Colonic mucosa (tissue), 4 donors: ENCODE measurements at places on chromosomes 3 and 15. TPM values are rescaled to one million over a fixed set of nuclear protein-coding genes. Genes with fewer than 3 reads are reported as not detected.

Gene TAGLN3
- 1.8 TPM for total RNA-seq

Gene CCNB2
- total RNA-seq = 64.0 TPM

Gene CCDC80
- total RNA-seq = 36.6 TPM

Gene UBR1
- 21.4 TPM for total RNA-seq

Gene NSUN3
- 18.8 TPM for total RNA-seq

Gene SEMA5B
- 0.40 TPM for total RNA-seq

Gene C2CD4A
- total RNA-seq = 2.4 TPM

DNA sequence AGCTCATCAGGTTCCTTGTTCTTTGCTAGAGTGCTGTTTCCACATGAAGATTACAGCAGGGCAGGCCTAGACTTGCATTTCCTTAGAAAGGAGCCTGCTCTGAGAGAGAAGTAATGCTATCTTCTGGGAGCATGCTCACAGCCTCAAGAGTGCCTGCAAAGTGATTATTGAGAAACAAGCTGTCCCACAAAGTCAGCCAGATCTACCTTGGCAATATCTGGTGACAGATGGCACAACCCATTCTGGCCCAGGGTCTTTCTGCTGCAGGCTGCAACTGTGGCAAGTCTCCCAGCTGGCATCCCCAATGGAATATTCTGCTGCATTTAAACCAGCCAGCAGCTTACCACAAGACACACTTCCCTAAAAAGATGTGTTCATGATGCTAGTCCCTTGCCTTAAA, 29.3 kb downstream of the MTMR10 start:
- no peak for DNase-seq
- peaks cover 26% of the 10 kb centered on the region for H3K36me3 ChIP-seq
- H3K4me1 ChIP-seq = no peaks in the 10 kb centered on the region
- H3K27me3 ChIP-seq = no peaks in the 10 kb centered on the region

GRCh38 chr3:157979022-157979421, 127.2 kb downstream of the SHOX2 start:
- H3K27me3 ChIP-seq = no peaks in the 10 kb centered on the region
- no peak overlapping the region for H3K27ac ChIP-seq
- no peak for DNase-seq
- no peaks in the 10 kb centered on the region for H3K4me1 ChIP-seq
- H3K4me3 ChIP-seq = no peak overlapping the region

- no peaks in the 10 kb centered on the region for H3K27me3 ChIP-seq
- no peaks in the 10 kb centered on the region for H3K4me1 ChIP-seq
- H3K27ac ChIP-seq = no peak overlapping the region
- no peak overlapping the region for H3K4me3 ChIP-seq
Observed at GRCh38 chr3:42205800-42206514, 60.0 kb downstream of the CCK start.

DNA sequence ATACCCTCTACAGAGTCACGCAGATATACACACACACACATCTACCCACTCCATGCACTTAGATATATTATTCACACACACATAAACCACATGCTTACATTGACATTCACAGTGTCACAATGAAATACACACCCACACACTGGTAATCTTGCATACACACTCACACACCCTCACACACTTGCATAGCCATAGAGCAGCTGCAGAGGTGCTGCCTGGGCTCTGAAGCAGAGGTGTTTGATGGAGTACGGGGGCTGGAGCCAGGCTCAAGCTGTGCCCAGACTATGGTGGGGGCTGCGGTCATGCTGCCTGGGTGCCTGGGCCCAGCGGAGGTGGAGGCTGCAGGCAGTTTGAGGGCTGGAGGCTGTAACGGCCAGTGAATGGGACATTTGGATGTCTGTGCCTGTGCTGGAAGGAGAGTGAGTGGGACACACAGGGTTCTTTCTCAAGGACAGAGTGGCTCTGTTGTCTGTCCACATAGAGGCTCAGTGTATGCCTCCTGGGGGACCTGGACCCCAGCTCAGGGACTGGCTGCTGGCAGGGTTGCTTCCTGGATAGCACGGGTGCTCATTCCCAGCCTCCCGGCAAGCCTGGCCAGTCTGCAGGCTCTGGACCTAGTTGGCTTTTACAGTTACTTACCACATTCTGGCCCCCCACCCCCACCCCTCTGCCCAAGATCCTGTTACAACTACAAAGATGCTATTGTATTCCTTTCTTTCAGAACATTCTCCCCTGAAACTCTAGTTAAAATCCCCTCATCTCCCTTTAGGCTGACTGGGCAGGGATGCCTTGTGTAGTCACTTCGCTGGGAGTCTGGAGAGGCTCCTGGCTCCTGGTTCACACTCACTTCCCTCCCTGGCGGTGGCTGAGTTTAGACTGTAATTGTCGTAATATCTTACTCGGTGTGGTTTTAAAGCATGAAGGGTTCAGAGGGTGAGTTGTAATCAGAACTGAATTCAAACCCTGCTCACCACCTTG, 12.5 kb downstream of the GASK1A start:
- H3K36me3 ChIP-seq = no peaks in the 10 kb centered on the region
- DNase-seq = no peak
- no peak overlapping the region for H3K27ac ChIP-seq
- H3K4me1 ChIP-seq = no peaks in the 10 kb centered on the region

GRCh38 chr3:192171213-192171612, 556.1 kb downstream of the FGF12 start:
- H3K36me3 ChIP-seq = no peaks in the 10 kb centered on the region
- H3K4me3 ChIP-seq = no peak overlapping the region
- no peaks in the 10 kb centered on the region for H3K4me1 ChIP-seq
- no peaks in the 10 kb centered on the region for H3K27me3 ChIP-seq
- no peak overlapping the region for H3K27ac ChIP-seq

DNA sequence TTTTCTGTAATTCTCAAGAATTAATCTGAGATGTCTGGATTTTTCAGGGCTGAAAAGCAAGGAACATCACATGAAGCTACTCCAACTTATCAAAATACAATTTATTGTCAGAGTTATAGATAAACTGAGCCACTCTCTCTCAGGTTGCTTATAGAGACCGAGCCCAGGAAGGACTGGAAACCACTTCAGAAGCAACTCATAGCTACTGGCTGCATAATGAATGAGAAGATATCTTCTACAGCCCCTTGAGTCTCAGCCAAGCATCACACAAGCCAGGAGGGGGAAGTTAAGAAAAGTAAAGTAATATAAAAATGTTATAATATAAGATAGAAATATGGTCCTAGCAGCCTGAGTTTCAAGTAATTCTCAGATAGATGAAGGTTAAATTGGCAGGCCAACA, 186.0 kb downstream of the TNIK start:
- H3K4me3 ChIP-seq = no peak overlapping the region
- no peaks in the 10 kb centered on the region for H3K36me3 ChIP-seq
- no peak for DNase-seq
- H3K27me3 ChIP-seq = no peaks in the 10 kb centered on the region
- H3K4me1 ChIP-seq = no peaks in the 10 kb centered on the region

- H3K4me1 ChIP-seq = no peaks in the 10 kb centered on the region
- H3K36me3 ChIP-seq = no peaks in the 10 kb centered on the region
- peak; percentile 75 for DNase-seq
- no peak overlapping the region for H3K4me3 ChIP-seq
- no peak overlapping the region for H3K27ac ChIP-seq
- peaks cover 18% of the 10 kb centered on the region for H3K27me3 ChIP-seq
Observed at GRCh38 chr3:46705022-46705530, 3.9 kb downstream of the TMIE start.
